ENCODE measurements at places on chromosomes 7 and 10. TPM values are rescaled to one million over a fixed set of nuclear protein-coding genes. Genes with fewer than 3 reads are reported as not detected.
A peak's percentile ranks its signal among the peaks of the same experiment; 100 is the strongest.

DNA sequence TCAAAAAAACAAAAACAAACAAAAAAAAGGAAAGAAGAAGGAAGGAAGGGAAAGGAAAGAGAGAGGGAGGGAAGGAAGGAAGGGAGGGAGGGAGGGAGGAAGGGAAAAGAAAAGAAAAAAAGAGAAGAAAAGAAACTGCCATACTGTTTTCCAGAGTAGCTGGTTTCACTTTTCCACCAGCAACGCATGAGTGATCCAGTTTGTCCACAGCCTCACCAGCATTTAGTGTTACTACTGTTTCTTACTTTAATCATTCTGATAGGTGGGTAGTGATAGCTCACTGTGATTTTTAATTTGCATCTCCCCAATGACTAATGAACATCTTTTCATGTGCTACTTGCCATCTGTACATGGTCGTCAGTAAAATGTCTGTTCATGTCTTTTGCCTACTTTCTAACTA lies 9.6 kb downstream of the GSTK1 start:
- no peak for DNase-seq

- no peak for DNase-seq
These were observed 14.6 kb downstream of the AP5Z1 start for GRCh38 chr7:4790078-4790465.

Gene MKX
- 0.07 TPM for total RNA-seq

- DNase-seq, result peak; percentile 41
These were observed 60.8 kb downstream of the RHOBTB1 start for GRCh38 chr10:60883187-60883586.

Gene MMRN2
- total RNA-seq, result 2.0 TPM
